ENCODE measurements at places on chromosomes 13 and 19. TPM values are rescaled to one million over a fixed set of nuclear protein-coding genes. Genes with fewer than 3 reads are reported as not detected.

FAM124A gene
- 47.1 TPM for total RNA-seq

C19orf67 gene
- not detected for total RNA-seq

LGALS14 gene
- 0.50 TPM for total RNA-seq

KLK12 gene
- not detected for total RNA-seq

C19orf12 gene
- total RNA-seq = 14.5 TPM

- no peaks in the 10 kb centered on the region for H3K27me3 ChIP-seq
- H3K4me3 ChIP-seq = no peak overlapping the region
- H3K36me3 ChIP-seq = no peaks in the 10 kb centered on the region
Observed at GRCh38 chr19:31214086-31214485, 135.2 kb downstream of the TSHZ3 start.

DNA sequence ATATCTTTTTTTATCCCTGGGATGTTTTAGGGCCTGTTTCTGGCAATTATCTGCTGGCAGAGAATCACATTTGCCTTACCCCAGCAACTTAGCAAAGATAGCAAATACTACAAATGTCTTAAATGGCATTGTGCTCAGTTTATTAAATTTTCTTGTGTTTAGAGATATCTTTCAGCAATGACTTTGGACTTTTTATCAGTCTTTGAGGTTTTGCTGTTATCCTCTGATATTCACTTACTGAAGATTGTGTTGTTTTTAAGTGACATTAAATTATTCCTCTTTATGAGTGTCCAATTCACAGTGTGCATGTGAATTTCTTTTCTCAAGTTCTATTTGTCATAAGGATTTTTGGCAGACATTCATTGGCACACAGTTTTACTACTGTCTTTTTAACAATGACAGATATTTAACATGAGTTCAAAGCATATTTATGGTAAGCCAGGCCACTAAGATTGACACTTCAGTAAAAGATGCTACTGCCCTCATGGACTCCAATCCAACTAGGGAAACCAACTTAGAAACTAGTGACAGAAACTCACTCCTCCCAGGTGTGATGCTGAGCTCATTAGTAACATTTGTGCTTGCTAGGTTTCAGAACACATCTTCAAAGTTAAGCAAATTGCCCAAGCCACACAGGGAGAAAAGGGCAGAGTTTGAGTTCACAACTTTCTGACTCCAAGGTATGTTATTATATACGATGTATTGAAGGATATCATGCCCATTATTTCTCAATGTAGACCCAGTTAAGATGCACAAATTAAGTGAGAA lies 481.9 kb downstream of the GPC6 start:
- no peaks in the 10 kb centered on the region for H3K27me3 ChIP-seq
- H3K27ac ChIP-seq = no peak overlapping the region
- no peaks in the 10 kb centered on the region for H3K36me3 ChIP-seq

POU2F2 gene
- 7.2 TPM for total RNA-seq

DNA sequence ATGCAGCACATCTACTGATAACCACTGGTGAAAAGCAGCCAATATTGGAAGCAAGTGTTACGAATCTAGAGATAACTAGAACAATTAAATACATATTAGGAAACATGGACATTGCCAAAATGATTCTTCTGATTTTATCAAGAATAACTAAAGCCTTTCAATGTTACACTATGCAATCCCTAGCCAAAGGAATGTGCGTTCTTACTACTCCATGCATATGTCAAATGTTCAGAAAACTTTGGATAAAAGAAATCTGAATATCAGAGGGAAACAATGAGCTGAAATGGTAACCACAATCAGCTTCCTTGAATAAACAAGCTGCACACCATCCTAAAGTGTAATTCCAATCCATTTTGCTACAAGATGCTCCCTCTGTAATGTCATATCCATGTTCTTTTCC lies 951 bp upstream of the POSTN start:
- H3K36me3 ChIP-seq = no peaks in the 10 kb centered on the region
- no peak overlapping the region for H3K4me3 ChIP-seq
- H3K27ac ChIP-seq = no peak overlapping the region
- H3K27me3 ChIP-seq = no peaks in the 10 kb centered on the region

DNA sequence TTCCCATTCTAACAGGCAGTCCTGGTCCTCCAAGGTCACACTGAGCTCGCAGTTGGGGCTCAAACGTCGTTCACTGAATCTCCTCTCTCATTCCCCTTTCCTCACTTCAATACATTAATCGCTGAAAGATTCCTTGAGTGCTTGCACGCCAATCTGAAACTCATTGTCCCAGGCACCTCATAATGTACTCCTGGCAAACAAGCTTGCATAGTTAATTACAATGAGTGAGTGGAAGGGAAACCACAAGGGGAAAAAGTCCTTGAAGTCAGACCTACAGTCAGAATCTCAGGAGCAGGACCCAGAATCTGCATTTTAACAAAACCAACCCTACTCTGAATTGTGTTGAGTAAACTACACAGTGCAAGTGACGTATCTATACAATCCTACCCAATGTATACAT lies 86.9 kb downstream of the CRYL1 start:
- DNase-seq = no peak
- H3K4me1 ChIP-seq = peaks cover 4% of the 10 kb centered on the region
- H3K36me3 ChIP-seq = no peaks in the 10 kb centered on the region
- no peaks in the 10 kb centered on the region for H3K27me3 ChIP-seq
- H3K27ac ChIP-seq = no peak overlapping the region

PDX1 gene
- total RNA-seq = not detected

- H3K4me3 ChIP-seq = no peak overlapping the region
- no peak overlapping the region for H3K27ac ChIP-seq
- no peak for DNase-seq
- H3K4me1 ChIP-seq = peaks cover 3% of the 10 kb centered on the region
- no peaks in the 10 kb centered on the region for H3K27me3 ChIP-seq
- H3K36me3 ChIP-seq = no peaks in the 10 kb centered on the region
Observed at GRCh38 chr19:19113040-19113626, 25.1 kb downstream of the TMEM161A start.

DNA sequence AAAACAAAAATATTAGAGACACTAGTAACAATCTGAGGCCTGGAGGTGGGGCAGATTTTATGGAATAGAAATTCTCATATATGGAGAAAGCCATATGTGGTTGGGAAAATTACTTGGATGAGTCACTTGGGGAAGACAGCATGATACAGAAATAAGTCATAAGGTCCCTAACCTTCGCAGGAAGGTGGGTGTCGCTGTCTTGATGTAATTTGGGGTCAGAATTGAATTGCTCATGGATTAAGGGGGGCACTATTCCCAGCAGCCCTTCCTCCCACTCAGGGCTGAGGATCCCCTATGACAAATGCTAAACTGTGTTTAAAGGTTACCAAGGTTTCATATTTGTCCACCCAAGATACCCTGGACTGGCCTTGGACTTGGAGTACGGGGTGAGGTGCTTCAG lies 5.0 kb downstream of the RDH8 start:
- no peak overlapping the region for H3K27ac ChIP-seq
- no peaks in the 10 kb centered on the region for H3K36me3 ChIP-seq
- H3K4me3 ChIP-seq = no peak overlapping the region
- no peaks in the 10 kb centered on the region for H3K4me1 ChIP-seq

SELENOV gene
- 8.4 TPM for total RNA-seq

GPR12 gene
- 0.15 TPM for total RNA-seq

DNA sequence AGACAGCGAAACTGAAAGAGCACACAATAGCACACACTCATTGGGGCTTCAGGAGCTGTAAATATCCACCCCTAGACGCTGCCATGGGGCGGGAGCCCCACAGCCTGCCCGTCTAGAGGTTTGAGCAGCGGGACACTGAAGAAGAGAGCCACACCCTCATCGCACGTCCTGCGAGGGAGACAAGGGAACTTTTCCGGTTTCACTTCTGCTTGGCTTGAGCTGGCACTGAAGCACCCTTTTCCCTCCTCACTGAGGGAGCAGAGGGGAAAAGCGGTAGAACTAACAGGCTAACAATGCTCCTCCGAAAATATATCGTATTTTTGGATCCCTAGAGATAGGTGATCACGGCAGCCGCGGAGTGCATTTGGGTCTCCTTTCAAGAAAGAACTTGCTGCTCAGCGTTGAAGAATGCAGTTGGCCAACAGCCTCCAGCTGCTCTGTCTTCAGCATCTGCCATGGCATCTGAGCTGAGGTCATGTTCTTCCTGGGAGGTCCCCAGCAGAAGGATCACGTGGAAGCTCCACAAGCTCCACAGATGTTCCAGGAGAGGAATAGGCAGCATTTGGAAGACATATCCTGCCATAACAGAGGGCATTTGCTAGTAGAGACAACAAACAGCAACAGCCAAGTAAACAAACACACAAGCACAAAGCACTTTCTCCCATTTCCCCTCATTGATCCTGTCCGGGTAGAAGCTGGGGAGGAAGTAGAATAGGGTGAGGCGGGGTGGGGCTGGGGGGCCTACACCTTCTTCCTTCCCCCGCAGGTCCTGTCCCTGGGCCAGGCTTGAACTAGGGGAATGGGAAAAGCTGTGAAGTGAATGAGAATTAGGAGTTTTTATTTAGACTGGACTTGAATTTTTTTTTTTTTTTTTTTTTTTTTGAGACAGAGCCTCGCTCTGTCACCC lies 44.8 kb upstream of the ALOX5AP start:
- H3K27ac ChIP-seq = no peak overlapping the region
- DNase-seq = no peak
- H3K27me3 ChIP-seq = no peaks in the 10 kb centered on the region
- H3K4me1 ChIP-seq = no peaks in the 10 kb centered on the region
- H3K36me3 ChIP-seq = no peaks in the 10 kb centered on the region
- H3K4me3 ChIP-seq = no peak overlapping the region

GRCh38 chr13:51760592-51760991 lies 43.4 kb downstream of the DHRS12 start:
- no peak overlapping the region for H3K4me3 ChIP-seq
- H3K4me1 ChIP-seq = no peaks in the 10 kb centered on the region
- DNase-seq = no peak
- no peak overlapping the region for H3K27ac ChIP-seq
- H3K27me3 ChIP-seq = no peaks in the 10 kb centered on the region

DNA sequence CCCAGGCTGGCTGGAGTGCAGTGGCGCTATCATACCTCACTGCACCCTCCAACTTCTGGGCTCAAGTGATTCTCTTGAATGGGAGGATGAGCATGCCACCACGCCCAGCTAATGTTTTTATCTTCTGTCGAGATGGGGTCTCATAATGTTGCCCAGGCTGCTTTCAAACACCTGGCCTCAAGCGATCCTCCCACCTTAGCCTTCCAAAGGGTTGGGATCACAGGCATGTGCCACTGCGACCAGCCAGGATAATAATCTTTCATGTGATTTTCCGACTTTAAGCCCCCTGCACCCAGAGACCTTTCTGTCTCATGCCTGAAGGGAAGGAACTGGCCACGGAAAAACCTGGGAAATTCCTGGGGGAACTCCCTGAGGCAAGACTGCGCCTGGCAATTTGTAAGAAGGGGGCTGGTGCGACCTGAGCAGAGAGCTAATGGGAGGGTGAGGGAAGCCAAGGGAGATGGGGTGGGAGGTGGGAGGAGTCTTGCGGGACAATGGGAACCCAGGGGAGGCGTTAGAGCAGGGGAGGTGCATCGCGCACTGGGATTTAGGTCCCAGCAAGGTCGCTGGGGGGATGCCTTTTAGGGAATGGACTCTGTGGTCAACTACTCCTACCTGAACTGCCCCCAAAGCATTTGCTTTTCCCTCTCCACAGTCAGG lies 1.2 kb upstream of the CCDC124 start:
- peak; percentile 80 for DNase-seq
- peak overlapping the region; percentile 96 for H3K27ac ChIP-seq
- H3K4me1 ChIP-seq = peaks cover 4% of the 10 kb centered on the region
- no peaks in the 10 kb centered on the region for H3K36me3 ChIP-seq
- H3K4me3 ChIP-seq = peak overlapping the region; percentile 91

SOX21 gene
- 3.9 TPM for total RNA-seq

- no peak for DNase-seq
- no peaks in the 10 kb centered on the region for H3K27me3 ChIP-seq
- no peak overlapping the region for H3K27ac ChIP-seq
- no peaks in the 10 kb centered on the region for H3K4me1 ChIP-seq
- peaks cover 36% of the 10 kb centered on the region for H3K36me3 ChIP-seq
Observed at GRCh38 chr13:49561062-49561410, 24.3 kb downstream of the RCBTB1 start.

NXNL1 gene
- not detected for total RNA-seq

ITGBL1 gene
- not detected for total RNA-seq

PRKD2 gene
- total RNA-seq = 73.1 TPM

SLC27A5 gene
- 25.1 TPM for total RNA-seq

DNA sequence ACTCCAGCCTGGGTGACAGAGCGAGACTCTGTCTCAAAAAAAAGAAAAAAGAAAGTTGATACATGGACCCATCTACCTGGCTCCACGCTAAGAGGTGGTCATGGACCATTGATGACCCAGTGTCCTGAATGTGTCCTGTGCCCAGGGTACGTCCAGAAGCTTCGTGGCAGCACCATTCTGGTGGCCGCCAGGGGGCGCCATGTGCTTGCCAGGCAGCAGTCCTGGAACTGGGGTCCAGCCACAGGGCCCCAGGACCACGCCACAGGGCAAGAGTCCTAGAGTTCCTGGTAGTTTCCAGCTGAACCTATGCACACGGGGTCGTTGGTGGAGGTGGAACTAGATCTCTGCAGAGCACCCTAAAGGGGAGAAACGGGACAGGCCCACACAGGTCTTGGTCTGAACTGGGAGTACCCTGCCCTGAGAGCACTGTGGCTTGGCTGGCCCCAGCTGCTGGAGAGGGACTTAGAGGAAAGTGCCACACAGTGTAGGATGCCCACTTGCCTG lies 19.9 kb upstream of the FBXO27 start:
- no peak overlapping the region for H3K27ac ChIP-seq
- H3K27me3 ChIP-seq = no peaks in the 10 kb centered on the region
- peak; percentile 95 for DNase-seq
- H3K4me3 ChIP-seq = no peak overlapping the region
- no peaks in the 10 kb centered on the region for H3K4me1 ChIP-seq
- H3K36me3 ChIP-seq = no peaks in the 10 kb centered on the region

GRCh38 chr19:1104311-1105007 lies 665 bp downstream of the GPX4 start:
- peak overlapping the region; percentile 62 for H3K4me3 ChIP-seq
- H3K27ac ChIP-seq = peak overlapping the region; percentile 66
- DNase-seq = no peak
- no peaks in the 10 kb centered on the region for H3K27me3 ChIP-seq
- H3K36me3 ChIP-seq = peaks cover 32% of the 10 kb centered on the region

GRCh38 chr13:49097374-49097773 lies 121.7 kb downstream of the FNDC3A start:
- no peaks in the 10 kb centered on the region for H3K36me3 ChIP-seq
- no peaks in the 10 kb centered on the region for H3K4me1 ChIP-seq
- DNase-seq = no peak
- H3K27ac ChIP-seq = no peak overlapping the region
- no peak overlapping the region for H3K4me3 ChIP-seq
- H3K27me3 ChIP-seq = no peaks in the 10 kb centered on the region

- DNase-seq = no peak
- H3K27ac ChIP-seq = no peak overlapping the region
- no peaks in the 10 kb centered on the region for H3K4me1 ChIP-seq
- no peaks in the 10 kb centered on the region for H3K36me3 ChIP-seq
- H3K27me3 ChIP-seq = no peaks in the 10 kb centered on the region
- H3K4me3 ChIP-seq = no peak overlapping the region
Observed at GRCh38 chr13:99312493-99312883, 5.3 kb upstream of the GPR183 start.

DNA sequence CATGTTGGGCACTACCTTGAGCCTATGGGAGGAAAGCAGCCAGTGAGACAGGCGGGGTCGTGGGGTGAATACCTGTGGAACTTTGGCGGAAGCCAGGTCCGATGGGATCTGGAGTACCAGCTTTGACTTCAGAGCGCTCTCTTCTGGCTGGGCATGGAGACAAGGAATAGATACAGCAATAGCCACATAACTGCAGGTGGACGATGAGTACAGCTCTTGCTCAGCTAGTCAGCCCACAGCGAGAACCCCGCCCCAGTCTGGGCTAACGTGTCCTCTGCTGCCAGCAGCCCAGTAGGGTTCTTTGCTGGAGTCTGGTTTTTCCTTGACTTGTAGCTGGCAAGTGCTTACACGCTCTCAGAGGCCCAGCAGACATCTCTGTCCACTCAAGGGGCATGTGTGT lies 83.4 kb downstream of the SIPA1L3 start:
- H3K36me3 ChIP-seq = no peaks in the 10 kb centered on the region
- peaks cover 22% of the 10 kb centered on the region for H3K4me1 ChIP-seq
- no peaks in the 10 kb centered on the region for H3K27me3 ChIP-seq

Measured in H1 (cell line).